Mesendoderm (in vitro differentiated cells): ENCODE measurements at places on chromosomes 2 and 18.

DNA sequence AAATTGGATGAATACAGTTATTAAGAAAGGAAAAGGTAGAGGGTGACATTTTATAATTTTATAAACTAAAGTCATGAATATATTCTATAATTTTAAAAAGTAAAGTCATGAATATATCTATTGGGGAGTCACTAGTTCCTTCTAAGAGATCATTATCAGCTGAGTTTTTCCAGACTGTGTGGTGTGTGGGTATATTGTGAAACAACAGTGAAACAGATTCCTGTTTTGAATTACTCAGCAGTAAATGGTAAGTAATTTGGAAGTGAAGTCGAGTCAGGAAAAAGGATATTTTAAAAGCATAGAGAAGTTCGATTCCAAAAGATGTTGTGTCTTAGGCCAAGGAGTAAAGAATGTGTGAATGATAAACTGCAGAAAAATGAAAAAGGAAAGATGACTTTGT lies 1018.2 kb upstream of the NXPH2 start:
- DNase-seq: no peak

GRCh38 chr2:85114586-85115330 lies 18.4 kb upstream of the TCF7L1 start:
- no peak for DNase-seq

DNA sequence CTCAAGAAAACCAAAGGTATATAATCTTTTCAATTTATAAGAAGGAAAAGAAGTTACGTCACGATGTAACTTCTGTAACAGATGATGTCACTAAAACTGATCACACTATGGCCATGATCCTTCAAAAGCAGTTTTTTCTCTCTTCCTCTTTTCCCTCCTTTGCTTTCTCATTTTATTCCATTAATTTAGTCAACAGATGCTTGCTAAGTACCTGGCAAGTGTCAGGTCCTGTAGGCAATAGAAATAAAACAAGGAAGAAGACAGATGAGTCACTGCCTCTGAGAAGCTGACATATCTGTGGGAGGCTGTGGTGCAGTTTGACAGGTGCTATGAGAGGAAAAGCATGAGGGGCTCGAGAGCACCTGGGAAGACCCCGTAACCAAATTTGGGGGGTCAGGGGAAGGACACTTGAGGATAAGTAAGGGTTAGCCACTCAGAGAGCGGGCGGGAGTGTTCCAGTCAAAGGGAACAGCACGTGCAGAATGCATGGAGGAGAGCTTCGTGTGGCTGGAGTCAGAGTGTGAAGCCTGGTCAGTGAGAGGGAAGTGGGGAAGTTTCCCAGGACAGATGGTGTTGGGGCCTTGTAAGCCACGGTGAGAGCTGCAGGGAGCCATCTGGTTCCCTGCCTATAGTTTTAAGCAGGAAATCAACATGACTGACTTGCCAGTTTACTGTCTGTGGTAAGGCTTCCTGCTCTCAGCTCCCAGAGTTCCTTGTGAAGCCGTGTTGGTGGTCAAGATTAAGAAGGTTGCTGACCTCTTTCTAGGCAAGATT lies 198.8 kb upstream of the FOSL2 start:
- peak; percentile 40 for DNase-seq

DNA sequence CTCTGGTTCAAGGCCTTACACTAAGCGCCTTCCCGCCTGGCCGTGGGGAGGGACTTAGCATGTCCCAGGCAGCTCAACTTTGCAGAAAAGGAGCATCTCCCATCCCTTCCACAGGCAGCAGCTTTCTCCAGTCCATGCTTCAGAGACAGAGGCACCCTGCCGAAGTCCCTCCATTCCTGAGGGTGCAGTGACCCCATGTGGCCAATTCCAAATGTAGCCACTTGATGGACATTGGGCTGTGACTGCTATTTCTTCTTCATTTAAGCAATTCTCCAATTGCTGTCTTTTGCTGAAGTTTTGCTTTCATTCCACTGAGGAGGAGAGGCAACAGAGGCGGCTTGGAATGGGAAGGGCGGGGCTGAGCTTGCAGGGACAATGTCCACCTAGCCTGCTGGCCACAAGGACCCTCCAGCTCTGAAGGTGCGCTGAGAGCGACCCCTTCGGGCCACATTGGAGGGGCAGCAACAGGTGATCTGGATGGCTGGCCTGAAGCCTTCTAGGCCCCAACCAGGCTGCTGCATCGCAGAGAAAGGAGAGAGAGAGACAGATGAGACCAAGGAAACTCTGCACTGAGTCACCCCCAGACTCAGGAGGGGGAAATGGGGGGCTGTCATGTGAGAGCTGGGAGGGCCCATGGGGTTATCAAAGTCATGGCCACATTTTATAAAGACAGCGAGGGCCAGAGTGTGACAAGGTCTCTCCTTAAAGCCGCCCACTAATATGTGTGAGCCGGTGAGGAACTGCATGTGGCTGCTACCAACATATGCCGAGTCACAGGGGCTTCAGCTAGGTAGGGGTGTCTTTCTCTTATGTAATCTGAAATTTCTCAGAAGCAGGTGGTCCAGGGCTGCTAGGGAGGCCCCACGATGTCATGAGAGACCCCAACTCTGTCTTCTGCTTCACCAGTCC lies 61.3 kb downstream of the LONRF2 start:
- peak; percentile 86 for DNase-seq

- no peak for DNase-seq
These were observed 216.9 kb downstream of the UXS1 start for GRCh38 chr2:105977212-105977611.

DNA sequence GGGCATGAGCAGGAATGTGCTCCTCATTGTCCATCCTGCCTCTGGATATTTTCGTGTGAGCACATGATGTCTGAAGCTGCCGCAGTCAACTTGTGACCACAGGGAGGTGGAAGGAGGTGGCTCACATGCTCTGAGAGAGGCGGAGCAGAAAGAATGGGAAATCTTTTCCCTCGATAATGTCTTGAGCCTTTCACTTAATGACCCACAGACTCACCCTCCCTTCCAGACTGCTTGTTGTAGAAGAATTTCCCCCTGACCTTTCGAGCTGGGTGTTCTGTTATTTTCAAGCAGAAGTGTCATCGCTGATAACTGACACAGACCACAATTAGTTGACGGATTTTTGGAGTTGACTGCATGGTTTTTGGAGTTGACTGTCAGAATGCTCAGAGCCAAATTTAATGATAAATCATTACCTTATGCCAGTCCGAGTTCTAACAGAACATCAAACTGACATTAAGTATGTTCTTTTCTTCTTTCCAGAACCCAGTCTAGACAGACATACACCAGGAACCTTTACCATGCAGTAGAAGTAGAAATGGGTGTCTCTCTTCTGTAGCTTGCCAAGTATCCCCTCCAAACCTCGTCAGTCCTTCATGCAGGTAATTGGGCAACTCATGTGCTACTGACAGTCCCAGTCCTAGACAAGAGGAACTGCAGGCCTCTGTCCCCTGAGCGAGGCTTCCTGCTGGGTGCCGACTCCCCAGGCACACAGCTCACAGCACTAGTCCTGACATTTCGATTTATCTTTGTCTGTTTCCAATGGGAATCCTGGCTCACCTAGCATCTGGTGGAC lies 29.4 kb upstream of the RTTN start:
- DNase-seq: peak; percentile 67

- no peak for DNase-seq
These were observed 56.0 kb downstream of the MAPRE2 start for GRCh38 chr18:35097195-35097594.

DNA sequence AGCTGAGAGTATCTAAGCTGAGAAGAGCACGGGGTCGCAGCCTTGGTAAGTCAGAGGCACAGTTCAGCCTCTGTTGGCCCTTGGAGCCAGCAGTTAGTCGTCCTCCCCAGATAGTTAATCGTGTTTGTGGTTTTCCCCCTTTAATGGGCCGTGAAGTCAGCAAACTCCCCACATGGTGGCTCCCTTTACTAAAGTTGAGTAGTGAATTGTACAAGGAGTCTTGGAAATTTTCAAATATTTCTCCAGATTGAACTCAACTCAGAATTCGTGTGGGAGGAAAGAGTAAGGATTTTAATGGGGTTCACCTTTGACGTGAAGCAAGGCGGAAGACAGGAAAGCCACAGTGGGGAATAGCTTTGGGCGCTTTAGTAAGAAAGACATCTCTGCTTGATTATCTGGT lies 2.4 kb upstream of the ADCYAP1 start:
- peak; percentile 37 for DNase-seq

DNA sequence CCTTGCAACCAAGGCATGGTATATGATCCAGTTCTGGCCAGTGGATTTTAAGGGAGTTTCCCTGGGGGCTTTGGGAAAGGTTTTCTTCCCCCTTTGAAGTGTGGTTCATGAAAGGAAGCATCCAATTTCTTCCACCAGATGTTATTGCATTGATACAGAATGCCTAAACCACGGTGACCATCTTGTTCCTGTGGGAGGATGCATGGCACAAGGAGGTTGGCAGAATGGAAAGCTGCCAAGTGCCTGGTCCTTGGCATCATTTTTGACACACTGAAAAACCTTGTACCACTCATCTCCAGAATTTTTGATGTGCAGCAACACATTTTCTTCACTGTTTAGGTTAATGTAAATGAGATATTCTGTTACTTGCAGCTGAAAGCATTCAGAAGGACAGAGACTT lies 55.2 kb upstream of the CXCR4 start:
- DNase-seq: no peak

DNA sequence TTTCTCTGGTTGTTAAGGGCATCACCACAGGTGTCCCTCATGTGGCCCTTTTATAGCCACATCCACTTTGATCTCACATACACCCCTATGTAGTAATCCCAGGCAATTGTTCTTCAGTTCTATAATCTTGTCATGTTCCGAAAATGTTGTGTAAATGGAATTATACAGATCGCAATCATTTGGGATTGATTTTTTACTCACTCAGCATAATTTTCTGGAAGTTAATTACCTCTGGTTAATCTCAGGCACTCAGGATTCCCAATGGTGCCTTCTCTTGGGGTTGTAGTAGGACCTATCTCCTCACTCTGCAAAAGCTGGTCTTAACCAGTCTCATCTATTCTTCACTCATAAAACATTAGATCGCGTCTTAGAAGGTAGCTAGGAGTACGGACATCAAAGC lies 1549.6 kb upstream of the DDX18 start:
- no peak for DNase-seq

GRCh38 chr2:172102391-172103359 lies at the start of gene DLX2:
TSS of gene DLX2 (minus strand) at chr2:172102900. CDS start at chr2:172102538, 362 bp downstream.
- DNase-seq: peak; percentile 96

- DNase-seq: no peak
These were observed 131.7 kb upstream of the TWIST2 start for GRCh38 chr2:238716171-238716570.
